Urothelium cell line (cell line): ENCODE measurements at places on chromosomes 11 and 22.
A peak's percentile ranks its signal among the peaks of the same experiment; 100 is the strongest.

GRCh38 chr11:74084796-74085541, 76.1 kb upstream of the UCP3 start:
- no peak for DNase-seq

DNA sequence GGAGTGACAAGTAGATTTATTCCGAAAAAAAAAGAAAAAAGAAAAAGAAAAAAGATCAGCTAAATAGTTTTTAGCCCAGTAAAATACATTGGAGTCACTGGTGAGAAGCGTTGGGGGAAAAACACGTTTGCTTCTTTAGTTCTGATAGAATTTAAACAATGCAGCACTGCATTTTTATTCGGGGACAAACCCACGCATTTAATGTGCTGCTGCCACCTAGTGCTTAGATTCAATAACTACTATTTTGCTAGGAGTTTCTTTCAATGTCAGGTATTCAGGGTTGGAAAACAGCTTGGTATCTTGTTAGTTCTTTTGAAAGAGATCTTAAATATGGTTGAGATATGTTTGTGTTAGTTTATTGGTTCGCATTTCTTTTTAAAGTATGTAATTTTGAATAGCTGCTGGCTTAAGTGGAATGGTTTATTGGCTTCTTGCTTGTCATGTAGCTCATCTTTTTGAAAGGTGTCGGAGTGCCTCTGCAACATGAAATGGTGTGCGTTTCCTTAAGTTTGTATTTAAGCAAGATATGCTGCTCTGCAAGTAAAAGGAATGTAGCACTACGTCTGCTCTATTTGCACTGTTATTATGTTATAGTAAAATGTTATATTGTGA, 41.9 kb downstream of the SVIP start:
- peak; percentile 26 for DNase-seq

GRCh38 chr11:63536669-63537292, at the start of gene PLAAT4:
Gene PLAAT4 (plus strand): TSS chr11:63536808. CDS start chr11:63536869, 61 bp downstream.
- peak; percentile 27 for DNase-seq

DNA sequence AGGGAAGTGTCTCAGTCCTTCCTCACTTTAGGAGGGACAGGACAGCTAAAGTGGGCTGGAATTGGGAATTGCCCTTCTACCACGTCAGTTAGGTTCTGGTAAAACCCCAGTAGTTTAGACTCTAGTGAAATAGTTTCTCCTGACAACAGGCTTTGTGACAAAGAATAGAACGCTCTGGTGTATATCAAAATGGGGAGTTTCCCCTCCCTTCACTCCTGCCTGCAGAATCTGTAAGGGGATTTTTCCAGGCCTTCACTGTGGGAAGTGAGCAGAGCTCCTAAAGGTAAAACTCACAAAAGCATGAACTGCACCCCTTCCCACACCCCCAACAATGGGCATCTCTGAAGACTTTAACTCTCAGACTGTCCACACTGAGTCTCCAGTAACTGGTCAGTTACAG, 460.9 kb upstream of the LRRC4C start:
- DNase-seq: no peak

- no peak for DNase-seq
Observed at GRCh38 chr11:125960771-125961170, 14.9 kb downstream of the VSIG10L2 start.

- no peak for DNase-seq
Observed at GRCh38 chr11:124700028-124700427, 26.3 kb downstream of the SPA17 start.

GRCh38 chr11:11980841-11981308, 27.6 kb downstream of the DKK3 start:
- DNase-seq: no peak

DNA sequence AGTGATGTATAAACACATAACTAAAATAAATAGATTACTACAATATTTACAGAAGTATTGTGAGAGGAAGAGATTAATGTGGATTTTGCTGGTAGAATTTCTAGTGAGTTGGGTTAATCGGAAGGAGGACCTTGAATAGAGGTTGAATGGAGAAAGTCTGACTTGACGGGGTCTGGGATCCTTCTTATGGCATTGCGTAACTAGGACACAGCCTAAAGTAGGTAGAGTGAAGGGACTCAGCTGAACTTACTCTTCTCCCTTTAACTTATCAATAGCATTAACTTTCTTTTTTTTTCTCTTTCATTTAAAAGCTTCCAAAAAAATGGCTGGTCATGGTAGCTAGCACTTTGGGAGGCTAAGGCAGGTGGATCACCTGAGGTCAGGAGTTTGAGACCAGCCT, 139.2 kb downstream of the HIPK3 start:
- DNase-seq: no peak

DNA sequence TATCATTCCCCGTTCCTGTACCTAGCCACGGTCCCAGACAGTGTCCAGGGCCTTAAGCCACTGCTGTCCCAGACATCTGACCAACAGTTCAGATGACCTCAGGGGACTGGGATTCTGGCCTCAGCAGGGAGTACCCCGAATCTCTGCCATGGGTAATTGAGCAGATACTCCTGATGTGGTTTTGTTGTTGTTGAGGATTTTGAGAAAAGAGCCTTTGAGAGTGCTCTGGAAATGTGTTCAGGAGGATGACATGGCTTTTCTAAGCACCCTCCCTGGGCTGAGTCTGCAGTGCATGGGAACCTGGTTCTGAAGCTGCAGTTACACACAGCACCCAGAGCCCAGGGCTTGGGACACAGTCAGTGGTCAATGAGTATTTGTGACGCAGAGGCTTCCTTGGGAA, 30.4 kb downstream of the ADAMTS15 start:
- no peak for DNase-seq
